PC-3 (cell line): ENCODE measurements at places on chromosomes 3 and 15. TPM values are rescaled to one million over a fixed set of nuclear protein-coding genes. Genes with fewer than 3 reads are reported as not detected.

DNA sequence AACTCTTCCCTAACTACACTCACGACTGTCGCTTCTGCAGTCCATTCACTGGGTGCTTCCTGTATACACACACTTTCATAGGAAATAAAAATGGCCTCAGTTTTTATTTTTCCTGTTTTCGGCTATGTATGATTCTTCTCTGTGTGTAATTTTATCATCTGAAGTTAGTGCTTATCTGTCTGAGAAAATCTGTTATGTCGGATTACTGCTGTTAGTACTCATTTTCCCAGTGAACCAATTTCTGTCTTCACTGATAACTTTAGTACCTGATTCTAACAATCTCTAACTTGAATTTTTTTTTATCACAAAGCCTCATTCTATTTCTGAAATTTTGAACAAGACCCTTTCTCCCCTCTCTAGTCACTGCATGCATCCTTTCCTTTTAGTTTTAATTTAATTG is 20.9 kb downstream of the RAB5A start:
- H3K4me1 ChIP-seq: peaks cover 11% of the 10 kb centered on the region
- H3K27ac ChIP-seq: no peak overlapping the region
- H3K4me3 ChIP-seq: no peak overlapping the region
- no peaks in the 10 kb centered on the region for H3K27me3 ChIP-seq
- no peak for DNase-seq
- H3K36me3 ChIP-seq: peaks cover 11% of the 10 kb centered on the region; the same call in 1 of the 2 replicates

DNA sequence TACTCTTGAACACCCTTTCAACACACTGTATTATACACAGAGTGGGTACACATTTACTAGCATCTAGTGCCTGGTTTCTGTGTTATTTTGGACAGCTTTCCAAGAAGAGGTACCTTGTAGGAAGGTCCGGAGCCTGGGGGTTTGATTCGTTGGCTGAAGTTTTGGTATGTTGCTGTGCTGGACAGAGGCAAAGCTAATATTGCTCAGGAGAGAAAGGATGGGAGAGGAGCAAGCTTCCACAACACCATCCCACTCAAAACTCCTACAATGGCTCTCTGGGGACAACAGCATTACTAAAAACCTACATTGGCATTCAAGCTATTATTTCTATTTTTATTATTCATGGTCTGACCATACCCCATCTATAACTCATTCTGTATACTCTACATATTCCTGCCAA is 1.1 kb upstream of the LYSMD2 start:
- H3K4me3 ChIP-seq: no peak overlapping the region
- H3K36me3 ChIP-seq: no peaks in the 10 kb centered on the region
- no peaks in the 10 kb centered on the region for H3K27me3 ChIP-seq

DNA sequence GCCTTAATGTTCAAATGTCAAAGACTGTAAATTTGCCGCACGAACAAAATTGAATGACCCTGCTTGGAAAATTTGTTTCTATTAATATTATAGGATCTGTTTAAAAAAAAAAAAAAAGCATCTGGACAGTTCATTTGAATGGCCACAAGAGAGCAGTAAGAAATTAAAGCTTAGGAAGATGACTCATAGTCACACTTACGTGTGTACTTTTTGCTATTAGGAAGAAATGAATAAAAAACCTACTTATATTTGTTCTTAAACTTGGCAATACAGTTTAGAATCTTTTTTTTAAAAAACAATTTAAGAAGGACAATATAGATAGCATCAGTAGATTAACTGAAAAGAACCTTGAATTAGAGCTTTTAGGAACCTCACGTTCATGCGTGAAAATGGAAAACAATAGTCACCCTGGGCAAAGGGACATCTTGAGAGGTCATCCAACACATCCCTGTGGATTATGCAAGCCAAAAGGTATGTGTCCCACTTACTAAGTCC is 621.8 kb downstream of the MECOM start:
- no peaks in the 10 kb centered on the region for H3K27me3 ChIP-seq
- no peaks in the 10 kb centered on the region for H3K36me3 ChIP-seq
- H3K4me1 ChIP-seq: peaks cover 33% of the 10 kb centered on the region
- DNase-seq: peak; percentile 64

- DNase-seq: peak; percentile 81
- H3K27me3 ChIP-seq: no peaks in the 10 kb centered on the region
- no peak overlapping the region for H3K27ac ChIP-seq
- no peaks in the 10 kb centered on the region for H3K36me3 ChIP-seq
- peak overlapping the region; percentile 75 for H3K4me3 ChIP-seq
Measured at GRCh38 chr3:184568924-184569829, 7.6 kb downstream of the EPHB3 start.

- peaks cover 2% of the 10 kb centered on the region; the same call in 1 of the 2 replicates for H3K4me1 ChIP-seq
- no peaks in the 10 kb centered on the region for H3K36me3 ChIP-seq
- no peak overlapping the region for H3K27ac ChIP-seq
Measured at GRCh38 chr3:27317096-27317495, 52.1 kb downstream of the NEK10 start.

DNA sequence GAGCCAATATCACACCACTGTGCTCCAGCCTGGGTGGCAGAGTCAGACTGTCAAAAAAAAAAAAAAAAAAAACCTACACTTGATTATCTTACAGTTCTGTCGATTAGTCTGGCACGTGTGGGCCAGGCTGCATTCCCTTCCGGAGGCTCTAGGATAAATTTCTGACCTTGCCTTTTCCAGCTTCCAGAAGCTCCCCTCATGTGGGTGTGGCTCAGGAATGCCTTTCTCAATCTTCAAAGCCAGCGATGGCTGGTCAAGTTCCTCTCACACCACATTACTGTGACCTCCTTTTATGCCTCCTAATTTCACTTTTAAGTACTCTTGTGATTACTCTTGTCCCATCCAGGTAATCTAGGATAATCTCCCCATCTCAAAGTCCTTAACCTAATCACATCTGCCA is 58.2 kb upstream of the DUT start:
- H3K27me3 ChIP-seq: peaks cover 39% of the 10 kb centered on the region
- H3K36me3 ChIP-seq: no peaks in the 10 kb centered on the region
- no peak overlapping the region for H3K27ac ChIP-seq
- no peaks in the 10 kb centered on the region for H3K4me1 ChIP-seq
- no peak for DNase-seq

DNA sequence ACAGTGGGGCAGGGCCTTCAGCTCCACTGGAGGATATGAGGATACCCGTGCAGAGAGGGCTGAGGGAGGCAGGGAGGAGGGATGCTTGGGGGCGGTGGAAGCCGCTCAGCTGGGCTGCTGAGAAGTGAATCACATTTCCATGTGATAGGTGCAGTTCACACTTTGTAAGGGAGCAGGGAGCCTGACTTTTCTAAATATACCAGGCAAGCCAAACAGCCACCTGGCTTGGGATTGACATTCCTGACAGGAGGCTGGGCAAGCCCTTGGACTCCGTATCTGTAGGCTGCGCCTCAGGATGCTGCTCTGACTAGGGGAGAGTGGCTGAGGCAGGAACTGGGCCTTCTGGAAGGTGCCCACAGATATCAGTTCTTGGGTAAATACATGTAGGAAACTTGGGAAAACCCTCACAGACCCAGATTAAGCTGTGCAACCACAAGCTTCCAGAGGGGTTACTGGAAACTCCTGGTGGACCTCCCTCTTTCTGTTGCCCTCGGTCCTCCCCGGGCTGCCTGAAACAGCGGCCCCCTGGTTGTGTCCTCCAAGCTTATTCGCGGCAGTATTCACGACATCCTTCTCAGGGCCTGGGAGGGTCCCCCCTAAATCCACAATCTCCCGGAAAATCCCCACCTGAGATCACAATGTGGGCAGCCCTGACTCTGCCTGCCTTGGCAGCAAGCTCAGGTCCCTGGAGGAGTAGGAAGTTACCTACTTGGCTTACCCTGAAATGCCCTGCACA is 33.0 kb upstream of the ADCY5 start:
- H3K27me3 ChIP-seq: peaks cover 30% of the 10 kb centered on the region
- H3K36me3 ChIP-seq: no peaks in the 10 kb centered on the region
- no peak for DNase-seq
- no peak overlapping the region for H3K27ac ChIP-seq

DNA sequence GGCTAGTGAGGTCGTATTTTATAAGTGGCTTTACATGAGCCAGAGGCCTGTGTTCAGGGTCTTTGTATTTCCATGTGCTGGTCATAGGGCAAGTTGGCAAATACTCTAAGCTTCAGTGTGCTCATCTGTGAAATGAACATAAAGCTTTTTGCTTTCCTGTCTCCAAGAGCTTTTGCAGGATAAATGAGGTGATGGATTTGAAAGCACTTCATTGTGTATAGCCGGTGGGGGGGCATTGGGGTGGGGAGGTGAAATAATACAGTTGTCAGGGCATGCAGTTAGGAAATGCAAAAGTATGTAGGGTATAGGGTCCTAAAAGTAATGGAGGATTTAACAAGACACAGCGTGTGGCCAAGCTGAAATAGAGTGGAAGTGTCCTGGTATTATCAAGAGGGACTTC is 67.7 kb downstream of the ARNT2 start:
- H3K27ac ChIP-seq: no peak overlapping the region
- DNase-seq: no peak
- no peaks in the 10 kb centered on the region for H3K4me1 ChIP-seq

DNA sequence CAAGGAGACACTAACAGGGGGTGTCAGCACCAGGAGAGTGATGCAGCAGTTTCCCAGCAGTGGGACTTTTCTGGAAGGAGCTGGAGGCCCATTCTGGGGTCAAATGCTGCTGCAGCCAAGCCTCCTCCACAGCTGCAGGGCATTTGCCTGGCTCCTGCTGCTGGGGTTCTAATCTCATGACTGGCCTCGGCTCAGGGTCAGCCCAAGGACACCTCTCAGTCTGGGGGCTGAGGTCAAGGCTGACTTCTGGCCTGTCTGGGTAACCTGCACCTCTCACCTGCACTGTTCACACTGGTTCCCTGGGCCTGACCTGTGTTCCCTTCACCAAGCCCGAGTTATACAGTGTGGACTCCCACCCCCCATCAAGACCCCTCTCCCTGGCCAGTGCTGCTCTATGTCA is 10.4 kb upstream of the C15orf39 start:
- no peaks in the 10 kb centered on the region for H3K36me3 ChIP-seq
- no peak for DNase-seq
- H3K27ac ChIP-seq: no peak overlapping the region
- H3K4me1 ChIP-seq: no peaks in the 10 kb centered on the region
- H3K4me3 ChIP-seq: no peak overlapping the region
- no peaks in the 10 kb centered on the region for H3K27me3 ChIP-seq

DNA sequence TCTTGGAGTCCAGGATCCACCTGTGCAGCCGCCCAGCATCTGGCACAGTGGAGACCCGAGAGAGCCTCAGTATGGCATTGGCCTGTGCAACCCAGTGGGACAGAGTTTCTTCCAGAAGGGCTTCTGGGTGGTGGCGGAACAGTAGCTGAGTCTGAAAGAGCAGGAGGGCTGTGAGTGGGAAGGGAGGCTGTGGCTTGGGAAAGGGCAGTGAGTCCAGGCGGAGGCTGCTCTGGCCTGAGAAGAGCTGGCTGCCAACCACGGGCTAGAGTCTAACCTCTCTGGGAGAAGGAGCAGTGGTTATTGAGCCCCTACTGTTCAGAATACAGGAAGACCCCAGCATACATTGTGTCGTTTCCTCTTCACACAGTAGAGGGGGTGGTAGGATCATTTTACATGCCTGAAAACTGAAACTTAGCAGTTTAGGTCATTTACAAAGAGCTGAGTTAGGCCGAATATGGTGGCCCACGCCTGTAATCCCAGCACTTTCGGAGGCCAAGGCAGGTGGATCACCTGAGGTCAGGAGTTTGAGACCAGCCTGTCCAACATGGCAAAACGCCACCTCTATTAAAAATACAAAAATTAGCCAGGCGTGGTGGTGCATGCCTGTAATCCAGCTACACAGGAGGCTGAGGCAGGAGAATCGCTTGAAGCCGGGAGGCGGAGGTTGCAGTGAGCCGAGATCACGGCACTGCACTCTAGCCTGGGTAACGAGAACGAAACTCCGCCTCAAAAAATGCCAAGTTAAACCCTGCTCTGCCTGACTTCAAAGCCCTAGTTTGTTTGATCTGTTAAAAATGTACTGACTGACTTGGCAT is 3.2 kb downstream of the AEN start:
- H3K27me3 ChIP-seq: no peaks in the 10 kb centered on the region
- peak overlapping the region; percentile 90 for H3K4me3 ChIP-seq
- peaks cover 44% of the 10 kb centered on the region for H3K36me3 ChIP-seq
- H3K27ac ChIP-seq: peak overlapping the region; percentile 98

DNA sequence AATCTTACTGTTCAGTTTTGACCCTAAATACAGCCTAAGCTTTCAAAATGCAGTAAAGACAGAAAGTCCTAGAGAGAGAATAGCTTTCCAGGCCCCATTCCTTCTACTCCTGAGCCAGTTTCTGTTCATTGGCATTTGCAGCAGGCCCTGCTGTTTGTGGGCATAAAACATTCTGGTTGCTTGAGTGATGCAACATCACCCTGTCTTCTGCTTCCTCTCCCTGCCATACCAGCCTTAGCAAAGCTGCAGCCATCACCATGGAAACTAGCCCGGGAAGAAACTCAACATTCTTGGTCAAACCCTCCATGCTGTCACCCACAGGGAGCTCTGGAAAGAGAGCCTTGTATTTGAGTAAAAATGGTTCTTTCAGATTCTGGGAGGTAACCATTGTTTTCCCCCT is 325.7 kb downstream of the MAGI1 start:
- H3K36me3 ChIP-seq: no peaks in the 10 kb centered on the region
- DNase-seq: no peak
- H3K4me3 ChIP-seq: no peak overlapping the region
- no peak overlapping the region for H3K27ac ChIP-seq
- H3K27me3 ChIP-seq: no peaks in the 10 kb centered on the region

DNA sequence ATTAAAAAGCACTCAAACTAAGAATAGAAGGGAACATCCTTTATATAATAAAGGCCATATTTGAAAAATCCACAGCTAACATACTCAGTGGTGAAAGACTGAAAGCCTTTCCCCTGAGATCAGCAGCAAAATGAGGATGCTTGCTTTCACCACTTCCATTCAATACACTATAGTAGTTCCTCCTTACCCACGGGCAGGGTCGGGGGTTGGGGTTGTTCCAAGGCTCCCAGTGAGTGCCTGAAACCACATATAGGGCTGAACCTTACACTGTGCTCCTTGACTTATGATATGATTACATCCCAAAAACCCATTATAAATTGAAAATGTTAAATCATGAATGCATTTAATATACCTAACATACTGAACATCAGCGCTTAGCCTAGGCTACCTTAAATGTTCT is 37.7 kb downstream of the ALDH1L1 start:
- no peaks in the 10 kb centered on the region for H3K36me3 ChIP-seq
- no peaks in the 10 kb centered on the region for H3K4me1 ChIP-seq
- no peak overlapping the region for H3K27ac ChIP-seq
- no peak for DNase-seq

The LHFPL4 gene
- not detected in 2 replicates for total RNA-seq

The XPC gene
- total RNA-seq: 24.3 and 26.1 TPM in 2 replicates

The PLCL2 gene
- 9.8 and 10.5 TPM in 2 replicates for total RNA-seq

The GOLGA8O gene
- 0.47 TPM in 1 of 2 replicates, not detected in the other for total RNA-seq

The LINS1 gene
- total RNA-seq: 8.5 and 12.0 TPM in 2 replicates

The FBXO40 gene
- total RNA-seq: not detected in 2 replicates
